Thyroid gland (tissue), 4 donors: ENCODE measurements at places on chromosomes 5 and 9.

GRCh38 chr9:26612211-26612610, 280.4 kb downstream of the CAAP1 start:
- no peak for DNase-seq

DNA sequence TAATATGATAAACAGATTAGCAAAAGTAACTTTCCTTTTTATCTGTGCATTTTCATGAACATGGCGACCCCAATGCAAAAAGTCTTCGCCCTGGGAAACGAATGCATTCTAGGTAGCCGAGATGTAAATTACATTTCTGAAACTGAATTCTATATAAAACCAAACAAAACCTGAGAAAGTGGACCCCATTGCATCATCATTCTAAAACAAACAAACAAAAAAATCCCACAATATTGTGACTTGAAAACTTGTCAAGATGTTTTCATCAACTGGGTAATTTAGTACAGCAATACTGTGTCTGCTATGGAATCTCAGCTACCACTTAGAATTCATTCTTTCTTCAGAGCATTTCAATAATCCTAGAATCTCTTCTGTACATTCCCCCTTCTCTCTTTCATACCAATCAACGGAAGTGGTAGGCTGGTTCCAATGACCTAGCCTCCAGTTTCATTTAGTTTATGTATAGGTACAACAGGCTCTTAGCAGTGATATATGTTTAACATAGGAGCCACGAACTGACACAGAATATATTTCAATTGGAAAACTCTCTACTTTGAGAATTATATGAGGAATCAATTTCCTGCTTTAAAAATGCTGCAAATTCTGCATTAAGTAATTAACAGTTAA, 85.6 kb downstream of the FBXW11 start:
- DNase-seq: no peak

GRCh38 chr5:69468631-69469030, 24.0 kb upstream of the OCLN start:
- no peak for DNase-seq

GRCh38 chr9:114853071-114853855, 47.4 kb upstream of the TNFSF15 start:
- DNase-seq: no peak

- DNase-seq: no peak
Measured at GRCh38 chr5:149863176-149863575, 81.4 kb downstream of the PDE6A start.

DNA sequence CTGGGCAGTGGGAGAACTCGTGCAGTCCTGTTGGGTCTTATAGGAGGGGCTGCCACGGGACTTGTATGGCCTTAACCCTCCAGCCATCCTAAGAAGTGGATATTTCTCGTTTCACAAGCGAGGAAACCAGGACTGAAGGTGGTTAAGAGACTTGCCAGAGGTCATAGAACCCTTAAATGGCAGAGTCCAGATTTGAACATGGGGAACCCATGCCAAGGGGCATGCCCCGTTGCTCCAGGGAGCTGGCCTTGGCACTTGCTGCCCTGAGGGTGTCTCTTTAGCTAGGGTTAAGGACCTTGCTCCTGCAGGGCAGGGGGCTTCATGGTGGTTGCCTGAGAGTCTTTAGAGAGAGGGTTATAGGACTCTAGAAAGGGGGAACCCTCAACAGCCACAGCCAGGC, 63.4 kb downstream of the DAB2IP start:
- no peak for DNase-seq

DNA sequence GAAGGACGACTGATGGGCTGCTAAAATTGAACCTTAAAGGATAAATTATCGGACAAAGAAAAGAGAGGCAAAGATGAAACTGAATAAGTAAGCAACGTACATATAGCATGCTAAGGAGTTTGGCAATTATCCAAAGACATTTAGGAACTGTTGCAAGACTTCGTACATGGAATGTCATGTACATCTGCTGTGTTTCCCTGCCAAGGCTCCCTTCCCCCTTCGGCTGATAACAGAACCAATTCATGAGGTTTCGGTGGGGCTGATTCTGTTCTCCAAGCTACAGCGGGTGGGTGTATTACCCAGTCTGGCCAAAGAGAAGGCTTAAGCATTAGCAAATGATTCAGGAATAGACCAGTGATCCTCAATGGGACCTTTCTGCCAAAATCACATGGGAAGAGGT, 190.9 kb upstream of the FREM1 start:
- no peak for DNase-seq

- DNase-seq: no peak
Measured at GRCh38 chr5:54002779-54003178, 307.6 kb downstream of the ARL15 start.

- DNase-seq: no peak
Measured at GRCh38 chr5:10705747-10706146, 55.3 kb downstream of the DAP start.

DNA sequence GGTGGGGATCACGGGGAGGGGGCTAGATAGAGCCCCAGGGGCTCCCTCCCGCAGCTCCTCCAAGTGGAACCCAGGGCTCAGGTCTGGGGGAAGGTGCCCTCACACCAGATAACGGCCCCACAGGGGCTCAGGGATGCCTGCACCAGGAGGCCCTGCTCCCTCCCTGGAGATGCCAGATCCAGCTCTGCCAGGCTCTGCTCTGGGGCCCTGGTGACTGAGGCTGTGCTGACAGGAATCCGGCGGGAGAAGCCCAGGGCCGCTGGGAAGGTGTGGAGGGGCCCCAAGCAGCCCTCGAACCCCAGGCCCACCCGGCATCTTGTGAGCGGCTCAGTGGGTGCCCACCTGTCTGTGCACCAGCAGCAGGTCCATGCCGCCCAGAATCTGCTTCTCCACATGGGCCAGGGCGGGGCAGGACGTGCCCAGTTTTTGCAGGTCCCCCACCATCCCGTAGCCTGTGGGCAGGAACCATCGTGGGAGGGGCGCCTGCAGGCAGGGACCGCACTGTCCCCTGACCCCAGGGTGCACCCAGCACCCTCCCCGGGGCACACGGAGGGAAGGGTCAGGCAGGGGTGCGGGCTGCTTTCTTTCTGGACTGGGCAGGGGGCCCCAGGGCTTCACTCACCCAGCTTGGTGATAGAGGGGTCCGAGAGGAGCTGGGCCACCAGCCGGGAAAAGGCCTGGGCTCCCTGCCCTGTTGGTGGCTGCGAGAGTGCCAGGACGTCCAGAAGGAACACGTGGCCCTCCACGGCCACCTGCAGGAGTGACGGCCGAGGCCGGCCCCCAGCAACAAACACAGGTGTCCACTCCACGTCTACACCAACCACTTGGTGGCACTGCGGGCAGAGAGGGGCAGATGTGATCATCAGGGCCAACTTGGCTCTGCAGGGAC, 48.9 kb upstream of the NRARP start:
- no peak for DNase-seq
